ENCODE measurements at places on chromosomes 3 and 15.

DNA sequence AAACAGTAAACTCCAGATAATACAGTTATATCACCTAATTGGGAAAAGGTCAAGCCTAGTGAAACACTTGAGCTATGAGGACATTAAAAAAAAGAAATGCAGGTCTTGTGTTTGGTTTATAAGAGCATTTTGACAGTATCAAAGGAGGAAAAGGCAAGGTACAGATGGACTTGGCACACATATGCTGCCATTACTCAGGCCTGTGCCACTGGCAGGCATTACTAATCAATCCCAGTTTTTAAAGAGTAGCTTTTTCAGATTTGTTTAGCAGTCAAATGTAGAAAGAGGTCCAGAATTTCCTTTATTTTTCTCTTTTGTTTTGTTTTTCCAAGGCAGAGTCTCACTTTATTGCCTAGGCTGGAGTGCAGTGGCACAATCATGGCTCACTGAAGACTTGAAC is 38.9 kb downstream of the MDFIC2 start:
- no peak for DNase-seq

DNA sequence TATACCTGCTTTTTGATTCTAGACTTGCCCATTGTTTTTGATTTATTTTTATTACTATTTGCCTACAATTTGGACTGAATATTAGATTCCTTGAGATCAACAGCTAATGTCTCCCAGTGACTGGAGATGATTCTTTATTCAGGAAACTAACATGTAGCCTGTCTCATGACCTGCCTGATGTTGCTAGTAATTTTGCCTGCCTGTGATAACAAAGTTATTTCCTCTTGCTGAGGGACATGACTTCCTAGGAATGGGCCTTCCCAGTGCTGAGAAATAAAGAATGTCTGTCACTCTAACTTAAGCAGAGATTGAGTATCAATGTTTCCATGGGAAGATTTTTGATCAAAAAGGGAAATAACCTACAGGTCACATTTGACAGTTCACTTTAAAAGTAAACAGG is 13.4 kb upstream of the NPHP3 start:
- no peak for DNase-seq

DNA sequence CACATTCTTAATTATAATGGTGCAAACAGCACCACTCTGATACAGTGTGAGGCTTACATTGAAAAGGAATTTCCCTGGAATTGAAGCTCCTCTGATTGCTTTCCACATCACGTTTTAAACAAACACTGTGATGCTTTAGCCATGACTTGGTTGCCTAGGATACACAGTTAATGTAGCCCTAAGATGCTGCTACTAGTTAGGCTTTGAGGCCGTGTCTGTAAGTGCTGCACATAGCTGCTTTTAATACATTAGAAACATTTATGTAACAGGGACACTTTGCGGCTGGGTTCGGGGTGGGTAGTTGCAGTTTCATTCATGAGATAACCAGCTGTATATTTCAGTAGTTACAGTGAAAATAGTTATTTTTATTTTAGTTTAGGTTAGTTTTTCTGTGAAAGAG is 334.7 kb downstream of the NLGN1 start:
- DNase-seq: no peak

- DNase-seq: no peak
These were observed 56.7 kb upstream of the RNF7 start for GRCh38 chr3:141681390-141681780.

- peak; percentile 19 for DNase-seq
These were observed 35.8 kb upstream of the CHST2 start for GRCh38 chr3:143083781-143084180.

GRCh38 chr3:123652342-123652984 is 67.6 kb upstream of the HACD2 start:
- peak; percentile 32 for DNase-seq
